Left renal pelvis (tissue), 4 donors: ENCODE measurements at places on chromosomes 2 and 18.

- DNase-seq: no peak
These were observed 1.5 kb upstream of the IL1RL2 start for GRCh38 chr2:102185347-102185746.

GRCh38 chr2:142707318-142707717, 170.1 kb upstream of the KYNU start:
- no peak for DNase-seq

- DNase-seq: no peak
These were observed 61.3 kb downstream of the IL1R2 start for GRCh38 chr2:102053096-102053495.

DNA sequence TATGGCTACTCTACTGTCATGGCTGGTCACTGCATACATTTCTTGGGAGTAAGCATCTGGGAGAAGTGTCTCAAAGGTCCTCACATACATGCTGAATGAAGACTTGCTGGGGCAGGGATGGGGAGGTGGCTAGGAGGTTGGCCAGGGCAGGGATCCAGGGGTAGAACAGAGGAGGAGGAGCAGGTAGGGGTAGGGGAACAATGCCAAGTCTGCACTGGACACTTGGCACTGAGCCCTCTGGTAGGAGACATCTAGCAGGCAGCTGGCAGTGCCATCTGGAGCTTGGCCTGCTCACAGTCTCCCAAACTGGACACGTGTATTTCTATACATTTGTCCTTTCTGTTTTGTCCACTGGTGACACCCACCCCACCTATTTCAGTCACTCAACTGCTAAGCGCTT, 62.7 kb upstream of the REV1 start:
- no peak for DNase-seq

DNA sequence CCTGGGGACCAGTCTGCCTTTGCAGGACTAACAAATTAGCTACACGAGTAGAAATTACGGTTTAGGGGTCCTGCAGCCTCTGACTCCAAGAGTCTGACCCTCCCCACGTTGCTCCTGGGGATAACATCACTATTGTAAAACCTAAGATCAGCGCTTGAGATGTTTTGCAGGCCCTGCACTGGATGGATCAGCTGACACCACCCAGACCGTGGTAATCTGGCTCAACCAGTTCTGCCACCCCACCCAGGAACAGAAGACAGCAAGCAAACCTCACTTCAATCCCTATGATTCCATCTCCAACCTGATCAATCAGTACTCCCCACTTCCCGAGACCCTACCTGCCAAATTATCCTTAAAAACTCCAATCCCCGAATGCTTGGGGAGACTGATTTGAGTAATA, 31.7 kb downstream of the NGEF start:
- DNase-seq: no peak

GRCh38 chr2:71661782-71662181, 208.4 kb downstream of the DYSF start:
- DNase-seq: no peak

GRCh38 chr2:167005096-167005495, 116.8 kb downstream of the XIRP2 start:
- DNase-seq: no peak

DNA sequence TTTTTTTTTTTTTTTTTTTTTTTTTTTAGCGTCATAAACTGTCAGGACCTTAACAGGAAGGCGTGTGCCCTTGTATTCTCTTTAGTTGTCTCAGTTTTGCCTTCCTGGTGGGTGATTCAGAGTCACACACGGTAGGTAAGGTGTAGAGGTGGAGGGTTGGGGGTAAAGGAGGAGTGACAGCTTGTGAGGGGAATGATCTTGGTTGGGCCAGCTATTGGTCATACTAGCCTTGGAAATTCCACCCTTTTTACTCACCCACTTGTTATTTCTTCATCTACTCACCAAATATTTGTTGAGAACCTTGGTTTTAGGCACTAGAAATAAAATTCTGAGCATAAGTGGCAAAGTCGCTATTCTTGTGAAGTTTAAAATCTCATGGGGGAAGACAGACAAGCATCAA, 22.2 kb downstream of the SMIM21 start:
- DNase-seq: no peak

- DNase-seq: no peak
These were observed 59.2 kb upstream of the KLF7 start for GRCh38 chr2:207224791-207225482.

- DNase-seq: no peak
These were observed 114.2 kb downstream of the SRBD1 start for GRCh38 chr2:45496869-45497268.

DNA sequence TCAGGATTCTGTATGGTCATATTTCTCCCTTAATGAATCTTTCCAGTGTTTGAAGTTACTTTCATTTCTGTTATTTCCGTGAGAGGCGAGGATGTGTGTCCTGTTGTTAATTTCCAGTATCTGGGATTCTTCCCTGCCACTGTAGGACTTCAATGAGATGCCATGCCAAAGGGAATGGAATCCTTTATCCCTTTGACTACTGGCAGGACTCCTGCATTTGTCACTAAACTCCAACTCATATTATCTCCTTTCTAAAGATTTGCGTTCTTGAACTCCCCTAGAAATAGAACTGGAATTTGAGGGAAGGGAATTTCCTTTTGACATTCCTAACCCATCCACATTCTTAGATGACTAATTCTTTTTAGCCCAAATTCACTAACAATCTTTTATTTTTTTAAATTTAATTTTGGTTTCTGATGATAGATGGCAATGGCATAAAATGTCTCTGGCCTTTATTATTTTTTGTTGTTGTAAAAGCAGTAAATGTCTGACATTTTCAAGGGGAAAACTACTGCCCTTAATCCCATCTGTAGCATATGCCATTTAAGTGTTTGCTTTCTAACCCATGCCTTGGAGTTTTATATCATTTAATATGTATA, 87.8 kb upstream of the EML6 start:
- DNase-seq: no peak

DNA sequence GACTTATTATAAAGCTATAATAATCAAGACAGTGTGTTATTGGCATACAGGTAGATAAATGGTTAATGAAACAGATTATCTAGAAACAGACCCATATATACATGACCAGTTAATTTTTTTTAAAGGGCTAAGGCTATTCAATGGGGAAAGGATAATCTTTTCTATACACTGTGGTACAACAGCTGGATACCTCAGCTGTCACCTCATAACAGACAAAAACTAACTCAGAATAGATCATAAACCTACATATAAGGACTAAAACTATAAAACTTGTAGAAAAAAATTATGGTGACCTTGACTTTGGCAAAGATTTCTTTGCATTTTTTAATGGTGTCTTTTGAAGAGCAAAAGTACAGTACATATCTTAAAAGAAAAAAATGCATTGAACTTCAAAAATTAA, 30.2 kb downstream of the MAP3K2 start:
- no peak for DNase-seq

DNA sequence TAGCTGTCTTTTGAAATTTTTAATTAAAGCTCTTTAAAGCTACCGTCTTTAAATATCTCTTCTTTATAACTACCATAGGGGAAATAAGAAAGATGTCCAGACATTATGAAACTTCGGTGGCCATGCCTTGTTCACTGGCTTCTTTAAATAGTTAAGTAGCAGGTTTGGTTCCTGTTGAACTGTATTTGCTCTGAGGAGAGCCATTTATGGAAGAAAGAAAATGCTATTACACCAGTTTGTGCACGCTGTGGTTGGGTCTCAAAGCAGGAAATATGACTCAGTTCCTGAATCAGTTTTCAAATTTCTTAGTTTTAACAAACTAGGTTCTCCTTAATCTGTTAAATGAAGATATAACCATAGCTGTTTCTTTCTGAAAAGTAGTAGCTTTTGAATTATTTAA, 12.2 kb downstream of the ARPC2 start:
- DNase-seq: no peak

- DNase-seq: no peak
These were observed 286.0 kb downstream of the ZEB2 start for GRCh38 chr2:144233733-144234541.

GRCh38 chr2:126804347-126804746, 94.3 kb upstream of the TEX51 start:
- no peak for DNase-seq

- no peak for DNase-seq
These were observed 84.4 kb downstream of the DCDC2C start for GRCh38 chr2:3787768-3788167.

GRCh38 chr18:65750389-65751154, at the start of gene CDH7:
TSS of gene CDH7 (plus strand) at chr18:65751012. CDS start at chr18:65762843, 11,831 bp downstream.
- DNase-seq: peak; percentile 47

DNA sequence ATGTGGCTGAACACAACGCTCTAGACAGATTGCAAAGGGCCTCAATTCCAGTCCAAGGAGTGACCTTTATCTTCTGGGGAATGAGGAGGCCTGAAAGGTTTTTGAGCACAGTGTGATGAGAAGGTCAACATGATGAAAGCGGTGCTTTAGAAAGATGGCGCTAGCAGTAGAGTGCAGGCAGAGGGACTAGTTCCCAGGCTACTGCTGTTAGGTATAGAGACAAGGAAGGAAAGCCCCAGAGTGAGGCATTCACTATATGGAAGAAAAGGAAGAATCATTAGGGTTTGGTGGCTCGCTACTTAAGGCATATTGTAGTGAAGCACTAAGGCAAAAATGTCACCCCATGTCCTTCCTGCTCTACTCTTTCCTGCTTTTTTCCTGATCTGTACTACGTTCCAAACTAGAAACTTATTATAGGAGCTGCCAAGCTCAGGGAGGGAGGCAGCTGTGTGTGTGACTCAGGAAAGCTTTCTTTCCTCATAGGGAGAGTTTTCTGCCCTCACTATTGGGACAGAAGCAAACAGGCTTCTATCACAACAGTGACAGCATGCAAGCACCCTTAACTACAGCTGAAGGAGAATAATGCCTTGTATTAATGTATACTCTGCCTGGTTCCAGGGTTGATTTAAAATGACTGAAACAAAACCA, 160.8 kb upstream of the CAVIN2 start:
- DNase-seq: no peak

- no peak for DNase-seq
These were observed 299.0 kb upstream of the FBXO11 start for GRCh38 chr2:48205137-48205798.

- DNase-seq: no peak
These were observed 739.7 kb downstream of the ERBB4 start for GRCh38 chr2:211798868-211799267.

DNA sequence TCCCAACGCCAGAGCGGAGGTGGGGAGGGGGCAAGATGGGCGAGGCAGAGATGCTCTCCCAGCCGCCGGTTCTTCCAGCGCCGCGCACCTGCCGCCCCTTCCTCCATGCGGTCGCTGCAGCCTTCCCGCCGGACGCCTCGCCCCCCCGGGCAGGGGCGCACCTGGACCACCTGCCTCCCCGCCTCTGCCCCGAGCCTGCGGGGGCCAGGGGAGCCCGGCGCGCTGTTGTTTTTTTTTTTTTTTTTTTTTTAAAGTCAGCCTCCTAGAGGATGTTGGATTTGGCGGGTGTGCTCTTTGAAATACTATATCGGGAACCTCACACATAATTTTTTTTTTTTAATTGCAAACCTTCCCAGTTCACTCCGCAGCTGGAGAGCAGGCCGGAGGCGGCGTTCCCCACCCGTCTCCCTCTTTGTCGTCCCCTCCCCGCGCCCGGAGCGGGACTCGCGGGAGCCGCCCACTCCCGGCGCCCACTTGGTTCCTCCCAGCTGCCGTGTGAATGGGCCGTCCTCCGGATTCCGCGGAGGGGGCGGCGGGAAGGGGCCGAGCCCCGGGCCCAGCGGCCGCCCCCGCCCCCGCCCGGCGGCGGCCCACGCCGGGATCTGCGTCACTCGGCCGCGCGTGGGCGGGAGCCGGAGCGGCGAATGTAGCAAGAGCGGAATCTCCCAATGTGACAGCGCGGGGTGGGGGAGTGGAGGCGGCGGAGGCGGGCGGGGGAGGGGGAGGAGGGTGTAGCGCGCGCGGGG, 421 bp upstream of the NAB1 start:
- peak; percentile 72 for DNase-seq

- DNase-seq: no peak
These were observed 1341.5 kb upstream of the ACVR2A start for GRCh38 chr2:146503366-146503765.

GRCh38 chr2:200752835-200753234, 58.9 kb upstream of the BZW1 start:
- DNase-seq: no peak

DNA sequence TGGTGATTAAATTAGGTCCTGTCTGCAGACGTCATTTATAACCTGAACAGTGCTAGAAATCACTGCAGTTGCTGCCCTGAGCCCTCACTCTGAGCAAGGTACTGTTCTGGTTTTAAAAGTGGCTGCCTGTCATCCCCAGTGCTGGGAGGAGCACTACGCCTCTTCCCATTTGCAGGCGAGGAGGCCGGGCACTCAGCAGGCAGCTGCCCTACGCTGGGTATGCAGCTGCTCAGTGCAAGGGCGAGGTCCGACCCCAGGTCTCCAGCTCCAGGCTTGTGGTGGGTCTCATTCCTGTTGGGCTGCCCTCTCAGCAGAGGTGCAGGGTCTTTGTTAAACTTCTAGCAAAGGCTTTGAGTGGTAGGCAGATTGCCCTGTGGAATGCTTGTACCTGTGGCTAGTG, 15.7 kb downstream of the CNDP2 start:
- no peak for DNase-seq

DNA sequence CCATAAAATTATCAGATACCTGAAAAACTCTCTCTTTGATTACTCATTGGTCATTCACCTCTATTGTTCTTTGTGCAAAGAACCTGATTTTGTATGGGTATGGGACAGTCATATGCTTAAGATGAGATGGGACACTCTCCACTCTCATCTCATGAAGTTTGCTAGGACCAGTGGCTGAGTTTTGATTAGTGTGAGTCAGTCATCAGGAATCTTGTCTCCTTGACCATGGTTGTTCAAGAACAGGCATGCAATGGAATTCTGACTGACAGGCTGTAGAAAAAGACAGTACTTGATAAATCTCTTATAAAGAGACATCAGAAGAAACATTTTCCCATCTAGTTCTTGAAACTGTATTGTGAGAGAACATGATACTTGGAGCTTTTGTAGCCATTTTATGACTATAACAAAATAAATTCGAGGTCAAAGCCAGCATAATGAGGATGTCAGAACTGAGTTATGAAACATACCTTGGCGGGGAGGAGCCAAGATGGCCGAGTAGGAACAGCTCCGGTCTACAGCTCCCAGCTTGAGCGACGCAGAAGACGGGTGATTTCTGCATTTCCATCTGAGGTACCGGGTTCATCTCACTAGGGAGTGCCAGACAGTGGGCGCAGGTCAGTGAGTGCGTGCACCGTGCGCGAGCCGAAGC, 367.0 kb downstream of the NR4A2 start:
- no peak for DNase-seq

- no peak for DNase-seq
These were observed 56.4 kb upstream of the LRRC30 start for GRCh38 chr18:7174344-7175095.

DNA sequence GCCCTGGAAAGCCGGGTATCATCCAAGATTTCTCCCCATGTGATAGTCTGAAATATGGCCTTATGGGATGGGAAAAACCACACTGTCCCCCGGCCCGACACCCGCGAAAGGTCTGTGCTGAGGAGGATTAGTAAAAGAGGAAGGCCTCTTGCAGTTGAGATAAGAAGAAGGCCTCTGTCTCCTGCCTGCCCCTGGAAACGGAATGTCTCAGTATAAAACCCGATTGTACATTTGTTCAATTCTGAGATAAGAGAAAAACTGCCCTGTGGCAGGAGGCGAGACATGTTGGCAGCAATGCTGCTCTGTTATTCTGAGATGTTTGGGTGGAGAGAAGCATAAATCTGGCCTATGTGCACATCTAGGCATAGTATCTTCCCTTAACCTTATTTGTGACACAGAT, 26.8 kb downstream of the RUFY4 start:
- no peak for DNase-seq

- no peak for DNase-seq
These were observed 92.5 kb upstream of the EML6 start for GRCh38 chr2:54630858-54631497.
